NCI-H2081 treated with DMSO at 0.1 percent for 48 hours (cell line): ENCODE measurements at places on chromosomes 7 and 10.

GRCh38 chr10:129959544-129960480, 4.3 kb downstream of the EBF3 start:
- DNase-seq, result no peak

DNA sequence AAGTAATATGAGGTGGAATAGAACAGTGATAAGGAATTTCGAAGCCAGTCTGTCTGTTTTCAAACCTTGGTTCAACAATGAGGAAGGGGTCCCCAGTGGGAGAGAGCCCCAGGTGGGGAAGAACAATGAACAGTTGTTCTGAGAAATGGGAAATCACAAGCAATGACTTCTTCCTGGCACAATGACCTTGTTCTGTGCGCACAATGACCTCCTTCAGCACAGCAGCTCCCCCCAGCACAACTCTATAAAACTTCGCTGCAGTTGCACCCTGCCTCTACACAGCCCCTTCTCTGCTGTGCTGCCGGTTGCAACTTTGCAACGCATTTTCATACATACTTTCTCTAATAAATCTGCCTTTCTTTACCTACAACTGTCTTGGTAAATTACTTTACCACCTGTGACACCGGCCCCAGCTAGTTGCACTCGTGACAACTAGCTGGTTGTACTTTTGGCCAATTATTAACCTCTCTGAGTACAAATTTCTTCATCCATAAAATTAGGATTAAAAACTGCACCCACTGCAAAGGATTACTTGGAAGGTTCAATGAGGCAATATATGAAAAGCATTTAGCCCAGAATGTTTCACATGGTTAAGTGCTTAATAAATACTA, 40.5 kb downstream of the ASB4 start:
- DNase-seq, result no peak

DNA sequence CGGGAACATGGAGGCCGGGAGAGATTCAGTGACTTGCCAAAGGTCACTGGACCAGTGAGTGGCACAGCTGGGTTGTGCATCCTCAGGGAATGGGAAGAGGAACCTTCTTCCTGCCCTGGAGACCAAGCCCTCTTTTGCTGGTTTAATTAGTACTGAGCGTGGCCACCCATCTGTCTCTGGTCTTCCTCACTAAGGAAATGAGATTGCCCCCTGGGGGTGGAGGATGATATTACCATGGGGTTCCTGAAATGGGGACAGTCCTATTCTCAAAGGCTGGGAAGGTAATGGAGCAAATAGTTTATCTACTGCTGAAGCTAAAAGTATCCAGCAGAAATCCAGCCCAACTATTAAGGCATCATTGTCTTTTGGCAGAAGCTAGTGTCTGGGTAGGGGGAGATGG, 98.6 kb upstream of the FGFR2 start:
- no peak for DNase-seq

GRCh38 chr10:87952612-87953011, 89.2 kb downstream of the PTEN start:
- DNase-seq, result no peak

GRCh38 chr10:89959433-89960110, 258.2 kb downstream of the KIF20B start:
- no peak for DNase-seq

DNA sequence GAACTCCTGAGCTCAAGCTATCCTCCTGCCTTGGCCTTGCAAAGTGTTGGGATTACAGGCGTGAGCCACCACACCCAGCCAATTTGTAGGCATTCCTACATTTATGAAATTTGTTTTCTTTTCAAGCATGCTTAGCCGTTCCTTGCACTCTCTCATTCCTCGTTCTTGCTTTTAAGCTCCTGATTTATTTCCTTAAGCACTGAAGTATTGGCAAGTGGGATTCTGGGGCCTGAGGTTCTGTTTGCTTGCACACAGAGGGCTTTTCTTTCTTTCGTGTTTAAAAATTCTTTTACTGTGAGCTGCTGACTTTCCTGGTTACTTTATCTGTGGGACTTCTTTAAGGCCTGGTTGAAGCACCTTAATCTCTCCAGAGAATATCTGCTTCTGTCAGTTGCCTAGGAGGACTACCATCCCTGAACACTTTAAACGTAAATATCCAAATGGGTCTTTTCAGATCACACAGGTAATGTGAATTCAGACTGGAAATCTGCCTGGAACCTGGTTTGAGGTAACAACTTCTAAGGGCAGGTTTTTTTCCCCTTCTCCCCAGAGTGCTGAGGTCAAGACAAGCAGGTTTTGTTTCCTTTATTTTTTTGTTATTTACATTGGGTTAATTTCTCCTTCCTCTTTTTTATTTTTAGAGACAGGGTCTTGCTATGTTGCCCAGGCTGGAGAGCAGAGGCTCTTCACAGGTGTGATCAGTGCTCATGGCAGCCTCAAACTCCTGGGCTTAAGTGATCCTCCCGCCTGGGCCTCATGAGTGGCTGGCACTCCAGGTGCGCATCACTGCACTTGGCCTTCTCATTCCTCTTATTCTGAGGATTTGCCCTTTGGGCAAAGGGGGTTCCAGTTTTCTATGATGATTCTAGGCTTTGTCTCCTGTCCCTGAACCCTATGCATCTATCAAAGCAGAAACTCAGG, 102.9 kb downstream of the PFKFB3 start:
- no peak for DNase-seq

DNA sequence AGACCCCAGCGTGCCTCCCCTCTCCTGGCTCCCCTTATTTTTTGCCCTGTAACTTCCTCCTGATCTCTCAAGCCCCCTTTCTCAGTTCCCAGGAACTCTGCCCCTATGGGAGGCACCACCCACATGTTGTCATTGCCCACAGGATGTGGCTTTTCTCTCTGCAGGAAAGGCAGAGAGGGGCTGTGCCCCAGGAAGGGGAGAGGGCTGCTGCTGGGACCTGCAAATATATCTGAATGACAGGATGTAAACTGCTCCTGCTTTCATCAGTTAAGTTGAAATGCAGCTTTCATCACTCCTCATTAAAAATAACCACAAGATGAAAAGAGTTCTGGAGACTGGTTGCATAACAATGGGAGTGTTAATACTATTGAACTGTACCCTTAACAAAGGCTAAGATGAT, 103.3 kb downstream of the CLEC2L start:
- DNase-seq, result no peak

DNA sequence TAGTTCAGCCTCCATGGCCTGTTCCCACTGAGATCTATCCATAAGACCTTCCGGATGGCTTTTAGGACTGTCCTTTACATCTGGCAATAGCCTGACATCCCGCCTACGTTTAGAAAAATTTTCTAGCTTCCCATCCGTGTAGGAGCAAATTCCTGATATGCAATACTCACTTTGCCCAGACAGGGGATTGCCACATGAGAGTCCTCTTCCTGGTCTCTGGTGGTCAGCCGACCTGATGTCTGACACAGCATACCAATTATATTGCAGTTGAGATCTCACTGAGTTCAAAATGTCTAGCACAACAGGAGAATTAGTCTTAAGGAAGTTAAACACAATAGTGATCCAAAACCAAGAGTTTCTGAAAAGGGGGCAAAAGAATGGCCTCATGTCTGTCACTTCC, 9.4 kb upstream of the ETV1 start:
- no peak for DNase-seq
